A549 (cell line): ENCODE measurements at places on chromosomes 12 and 14. TPM values are rescaled to one million over a fixed set of nuclear protein-coding genes. Genes with fewer than 3 reads are reported as not detected.

Gene P2RX7
- not detected in 3 replicates for polyA plus RNA-seq

DNA sequence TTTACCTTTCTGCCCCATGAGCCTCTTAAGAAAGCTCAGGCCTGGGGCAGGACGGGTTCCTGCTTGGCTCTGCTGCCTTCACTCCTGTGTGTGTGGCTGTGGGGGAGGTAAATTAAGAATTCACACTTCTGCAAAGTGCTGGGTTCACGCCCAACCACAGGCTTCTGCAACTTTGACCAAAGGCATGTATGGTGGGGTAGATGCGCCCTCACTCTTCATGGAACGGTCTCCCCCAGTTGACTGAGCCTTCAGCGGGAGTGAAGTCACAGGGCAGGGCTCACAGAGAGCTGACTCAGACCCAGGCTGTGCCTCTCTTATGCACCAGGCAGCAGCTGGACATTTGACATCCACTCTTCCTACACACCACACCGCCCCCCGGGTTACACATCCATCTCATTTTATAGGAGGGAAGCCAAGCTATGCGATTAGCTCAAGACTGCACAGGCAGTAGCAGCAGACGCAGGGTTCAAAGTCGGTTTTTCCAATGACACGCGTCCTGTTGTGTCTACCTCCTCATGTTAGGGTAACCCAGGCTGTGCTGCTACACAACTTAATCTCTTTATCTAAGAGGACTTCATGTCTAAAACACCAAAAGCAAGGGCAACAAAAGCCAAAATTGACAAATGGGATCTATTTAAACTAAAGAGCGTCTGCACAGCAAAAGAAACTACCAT is 15.4 kb upstream of the BCL11B start:
- no peak for DNase-seq

DNA sequence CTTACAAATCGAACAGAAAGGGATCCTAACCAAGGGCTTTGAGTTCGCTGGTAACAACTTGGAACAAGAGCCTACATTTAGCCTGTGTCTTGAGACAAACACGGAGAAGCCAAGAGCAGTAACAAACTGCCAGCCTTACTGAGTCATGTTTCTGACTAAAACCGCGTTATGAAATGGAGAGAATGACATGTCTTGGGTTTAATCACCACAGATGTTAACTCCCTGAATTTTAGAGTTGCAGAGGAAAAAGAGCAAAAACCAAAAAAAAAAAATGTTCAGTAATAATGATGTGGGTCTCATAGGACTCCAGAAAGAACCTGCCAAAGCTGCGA is 1.0 kb downstream of the BLTP3B start:
- no peak for DNase-seq

Gene PRICKLE1
- polyA plus RNA-seq, result 1.1 to 1.5 TPM (median 1.4 TPM) in 3 replicates

- DNase-seq, result no peak
Observed at GRCh38 chr14:101630056-101630965, 69.0 kb downstream of the DIO3 start.

DNA sequence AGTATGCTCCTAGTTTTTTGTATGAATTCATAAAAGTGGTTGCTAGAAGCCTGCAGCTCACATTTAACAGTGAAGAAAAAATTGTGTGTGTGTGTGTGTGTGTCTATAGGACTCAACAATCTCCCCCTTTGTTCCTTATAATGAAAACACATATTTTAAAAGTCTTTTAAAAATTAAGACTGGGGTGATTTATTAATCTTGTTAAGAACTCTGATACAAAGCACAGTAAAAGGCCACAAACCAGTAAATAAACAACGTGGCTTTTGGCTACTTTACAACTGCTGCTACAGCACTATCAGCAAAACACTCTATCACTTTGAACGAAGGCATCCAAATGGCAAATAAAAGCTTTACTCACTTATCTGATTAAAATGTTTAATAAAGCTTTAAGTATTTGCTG is 594 bp upstream of the VCPKMT start:
- DNase-seq, result no peak

Gene PPFIA2
- not detected in 3 replicates for polyA plus RNA-seq

Gene GLIPR1L2
- polyA plus RNA-seq, result 0.24 to 0.57 TPM (median 0.40 TPM) in 3 replicates

GRCh38 chr12:92132288-92132687 is 13.4 kb downstream of the BTG1 start:
- no peak for DNase-seq

DNA sequence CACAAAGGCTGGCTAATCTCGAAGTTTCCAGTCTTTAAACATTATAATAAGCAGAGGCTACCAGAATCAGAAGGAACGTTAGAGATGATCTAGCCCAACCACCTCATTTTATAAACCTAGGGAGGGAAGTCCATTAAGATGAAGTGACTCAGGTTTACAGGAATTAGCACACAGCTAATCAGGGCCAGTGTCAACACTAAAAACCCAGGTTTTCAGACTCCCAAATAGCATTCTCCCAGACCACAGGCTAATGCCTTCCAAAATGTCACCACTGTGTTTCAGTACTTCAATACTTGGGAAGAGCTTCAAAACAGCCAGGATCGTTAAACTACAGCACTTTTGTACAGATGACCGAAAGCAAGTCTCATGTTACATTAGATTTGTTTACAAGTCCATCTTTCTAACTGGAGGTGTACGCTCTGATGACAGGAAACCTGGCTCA is 89.2 kb downstream of the FOXN3 start:
- no peak for DNase-seq

Gene PPP4R3A
- 69.5 to 75.1 TPM (median 71.0 TPM) in 3 replicates for polyA plus RNA-seq

Gene SLC38A4
- polyA plus RNA-seq, result 0.03 to 0.30 TPM in 2 of 3 replicates, not detected in the other

Gene VCPKMT
- polyA plus RNA-seq, result 7.8 to 8.0 TPM (median 8.0 TPM) in 3 replicates

DNA sequence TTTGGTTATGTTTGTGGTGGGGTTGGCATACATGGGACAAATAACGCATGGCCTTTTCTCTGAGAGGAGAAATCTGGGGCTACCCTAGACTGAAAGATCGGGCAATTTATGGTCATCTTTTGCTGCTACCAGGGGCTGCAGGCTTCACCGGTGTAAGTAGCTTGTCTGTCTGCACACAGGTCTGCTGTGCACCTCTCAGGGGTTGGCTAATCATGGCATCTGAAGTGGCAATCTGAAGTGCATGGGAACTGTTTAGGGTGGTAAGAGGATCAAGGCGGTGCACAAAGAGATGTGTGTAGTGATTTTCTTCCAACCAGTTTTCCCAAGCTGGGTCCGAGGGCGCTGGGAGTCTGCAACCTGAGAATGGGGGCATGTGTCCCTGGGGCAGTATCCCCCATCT is 141.3 kb downstream of the EMP1 start:
- no peak for DNase-seq

DNA sequence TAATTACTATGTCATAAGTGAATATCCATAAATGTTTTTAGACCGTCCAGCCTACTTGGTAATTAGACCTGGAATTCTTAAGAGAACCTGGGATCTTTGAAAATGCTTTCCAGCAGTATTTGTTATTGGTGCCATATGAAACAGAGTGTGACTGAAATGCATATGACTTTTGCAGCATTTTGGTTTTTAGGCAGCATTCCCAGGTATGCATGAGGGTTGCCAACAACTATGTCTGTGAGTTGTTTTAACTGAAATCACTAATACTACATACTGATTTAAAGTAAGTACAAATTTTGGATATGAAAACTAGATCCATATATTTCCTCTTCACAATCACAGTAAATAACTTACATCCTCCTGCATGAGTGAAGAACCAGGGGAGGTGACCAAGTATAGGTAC is 437.7 kb upstream of the FAR2 start:
- DNase-seq, result no peak

- DNase-seq, result no peak
Observed at GRCh38 chr12:13144266-13144828, 40.9 kb upstream of the GSG1 start.

DNA sequence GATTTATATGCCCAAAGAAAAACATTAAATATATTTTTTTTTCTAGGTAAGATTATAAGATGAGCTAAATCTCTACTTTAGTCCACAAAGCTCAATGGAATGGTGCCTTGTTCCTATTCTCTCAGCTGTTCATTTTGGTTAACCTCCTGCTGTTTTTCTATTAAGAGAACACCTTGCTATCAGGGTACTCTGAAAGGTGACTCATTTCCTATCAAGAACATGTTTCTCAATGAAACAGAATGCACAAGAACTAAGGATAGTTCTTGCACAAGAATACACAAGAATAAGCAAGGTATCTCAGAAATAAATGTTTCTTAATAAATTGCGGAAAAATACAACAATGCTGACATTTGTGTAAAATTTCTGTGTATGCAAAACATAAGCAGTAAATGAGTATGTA is 14.1 kb downstream of the ABCD2 start:
- DNase-seq, result no peak

Gene KRT83
- 43.3 to 52.1 TPM (median 44.8 TPM) in 3 replicates for polyA plus RNA-seq

Gene C12orf60
- 2.0 to 2.4 TPM (median 2.2 TPM) in 3 replicates for polyA plus RNA-seq

DNA sequence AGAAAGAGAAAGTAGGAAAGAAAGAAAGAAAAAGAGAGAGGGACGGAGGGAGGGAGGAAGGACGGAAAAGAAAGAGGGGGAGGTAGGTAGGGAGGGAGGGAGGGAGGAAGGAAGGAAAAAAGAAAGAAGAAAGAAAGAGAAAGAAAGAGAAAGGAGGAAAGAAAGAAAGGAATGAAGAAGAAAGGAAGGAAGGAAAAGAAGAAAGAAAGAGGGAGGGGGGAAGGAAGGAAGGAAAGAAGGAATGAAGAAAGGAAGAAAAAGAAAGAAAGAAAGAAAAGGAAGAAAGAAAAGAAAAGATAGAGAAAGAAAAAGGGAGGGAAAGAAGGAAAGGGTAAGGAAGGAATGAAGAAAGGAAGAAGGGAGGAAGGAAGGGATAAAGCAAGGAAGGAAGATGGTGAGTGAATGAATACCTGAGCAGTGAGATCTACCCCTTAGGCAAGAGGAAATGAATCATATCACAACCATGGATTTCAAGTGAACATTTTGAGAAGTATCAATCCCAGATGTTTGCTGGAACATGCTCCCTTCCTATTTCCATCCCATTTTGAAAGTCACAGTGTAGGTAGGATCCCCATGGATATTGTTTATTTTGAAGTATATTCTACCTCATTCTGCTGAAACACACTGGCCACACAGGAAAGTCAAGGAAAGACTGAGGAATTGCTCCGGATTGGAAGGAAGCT is 639.4 kb upstream of the TBX3 start:
- DNase-seq, result no peak

- peak; percentile 93 for DNase-seq
Observed at GRCh38 chr14:77303417-77304156, 17.1 kb downstream of the POMT2 start.

Gene C14orf180
- polyA plus RNA-seq, result not detected in 3 replicates

GRCh38 chr12:108568338-108569154 is 6.2 kb downstream of the ISCU start:
- no peak for DNase-seq

- DNase-seq, result peak; percentile 71
Observed at GRCh38 chr12:12560587-12561370, 1.9 kb downstream of the DUSP16 start.

Gene CLEC7A
- 0.08 TPM in 1 of 3 replicates, not detected in the others for polyA plus RNA-seq

DNA sequence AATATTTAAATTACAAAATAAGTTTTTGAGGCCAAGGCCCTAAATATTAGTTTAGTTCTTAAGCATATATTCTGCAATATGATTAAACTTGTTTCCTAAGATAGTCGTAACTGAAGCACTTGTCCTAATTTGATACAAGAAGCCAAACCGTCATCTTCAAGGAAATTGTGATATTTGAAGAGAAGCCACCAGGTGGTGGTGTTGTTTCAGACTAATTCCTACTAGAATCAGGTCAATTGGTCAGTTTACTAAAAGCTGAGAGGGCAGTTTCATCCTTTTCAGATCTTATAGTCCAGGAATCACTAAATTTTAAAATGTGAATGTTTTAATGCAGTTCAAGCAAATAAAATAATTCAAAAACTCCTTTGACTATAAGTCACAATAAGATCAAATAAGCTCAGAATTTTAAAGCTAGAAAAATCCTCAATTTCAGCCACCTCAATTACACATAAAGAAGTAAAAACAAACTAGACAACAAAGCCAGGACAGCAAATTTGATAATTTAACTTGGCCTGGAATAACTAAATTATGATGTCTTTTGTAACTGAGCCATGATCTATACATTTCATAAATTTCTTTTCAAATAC is 7.1 kb upstream of the ARL1 start:
- peak; percentile 60 for DNase-seq

Gene NT5DC3
- polyA plus RNA-seq, result 5.6 to 6.7 TPM (median 6.3 TPM) in 3 replicates

DNA sequence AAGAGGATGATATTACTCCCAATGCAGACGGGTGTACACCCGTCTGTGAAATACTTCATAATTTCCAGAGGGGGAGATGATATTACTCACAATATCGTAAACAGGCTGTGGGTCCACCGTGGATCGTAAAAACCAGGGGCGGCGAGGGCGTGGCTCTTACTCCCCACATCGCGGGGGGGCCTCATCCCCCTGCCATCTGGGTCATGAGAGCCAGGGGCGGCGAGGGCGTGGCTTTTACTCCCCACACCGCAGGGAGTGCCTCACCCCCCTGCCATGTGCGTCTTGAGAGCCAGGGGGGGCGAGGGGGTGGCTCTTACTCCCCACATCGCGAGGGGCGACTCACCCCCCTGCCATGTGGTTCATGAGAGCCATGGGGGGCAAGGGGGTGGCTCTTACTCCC is 86.2 kb upstream of the GNG2 start:
- no peak for DNase-seq

GRCh38 chr14:90288651-90289355 is 32.5 kb downstream of the PSMC1 start:
- DNase-seq, result no peak

GRCh38 chr14:55913324-55914025 is 204.7 kb upstream of the PELI2 start:
- DNase-seq, result no peak

Gene DLK1
- 0.06 to 0.08 TPM in 2 of 3 replicates, not detected in the other for polyA plus RNA-seq

DNA sequence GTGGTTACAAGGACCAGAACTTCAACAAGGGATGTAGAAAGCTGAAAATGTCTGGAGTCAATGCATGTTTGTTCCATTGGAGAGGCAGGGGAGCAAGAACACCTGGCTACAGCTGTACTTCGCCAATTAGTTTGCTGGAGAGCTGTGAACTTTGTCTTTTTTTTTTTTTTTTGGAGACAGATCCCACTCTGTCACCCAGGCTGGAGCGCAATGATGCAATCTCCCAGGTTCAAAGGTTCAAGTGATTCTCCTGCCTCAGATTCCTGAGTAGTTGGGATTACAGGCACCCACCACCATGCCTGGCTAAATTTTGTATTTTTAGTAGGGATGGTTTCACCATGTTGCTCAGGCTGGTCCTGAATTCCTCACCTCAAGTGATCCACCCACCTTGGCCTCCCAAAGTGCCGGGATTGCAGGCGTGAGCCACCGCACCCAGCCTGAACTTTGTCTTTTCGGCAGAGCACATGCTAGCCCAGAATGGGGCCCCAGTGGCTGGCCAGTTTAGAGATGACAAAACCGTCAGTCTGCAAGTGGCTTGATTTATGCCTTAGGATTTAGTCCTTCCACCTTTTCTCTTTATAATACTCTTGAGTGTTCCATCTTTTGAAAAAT is 55.5 kb downstream of the AVPR1A start:
- DNase-seq, result no peak

Gene NCOR2
- polyA plus RNA-seq, result 151 to 170 TPM (median 160 TPM) in 3 replicates

DNA sequence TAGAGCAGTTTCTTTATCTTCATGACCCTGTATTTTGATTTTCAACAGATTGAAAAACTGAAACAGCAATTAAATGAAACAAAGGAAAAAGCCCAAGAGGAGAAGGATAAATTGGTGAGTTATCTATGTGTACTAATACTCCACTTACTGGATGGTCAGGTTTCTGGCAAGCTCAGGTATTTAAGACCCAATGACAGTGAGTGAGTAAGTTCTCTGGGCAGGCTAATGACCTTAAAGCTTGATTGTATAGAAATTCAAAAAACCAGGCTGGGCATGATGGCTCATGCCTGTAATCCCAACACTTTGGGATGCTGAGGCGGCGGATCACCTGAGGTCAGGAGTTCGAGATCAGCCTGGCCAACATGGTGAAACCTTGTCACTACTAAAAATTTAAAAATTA is 10.0 kb downstream of the BBOF1 start:
- no peak for DNase-seq

Gene GPRC5A
- 173 to 207 TPM (median 197 TPM) in 3 replicates for polyA plus RNA-seq
